ENCODE measurements at places on chromosomes 13 and 19.

DNA sequence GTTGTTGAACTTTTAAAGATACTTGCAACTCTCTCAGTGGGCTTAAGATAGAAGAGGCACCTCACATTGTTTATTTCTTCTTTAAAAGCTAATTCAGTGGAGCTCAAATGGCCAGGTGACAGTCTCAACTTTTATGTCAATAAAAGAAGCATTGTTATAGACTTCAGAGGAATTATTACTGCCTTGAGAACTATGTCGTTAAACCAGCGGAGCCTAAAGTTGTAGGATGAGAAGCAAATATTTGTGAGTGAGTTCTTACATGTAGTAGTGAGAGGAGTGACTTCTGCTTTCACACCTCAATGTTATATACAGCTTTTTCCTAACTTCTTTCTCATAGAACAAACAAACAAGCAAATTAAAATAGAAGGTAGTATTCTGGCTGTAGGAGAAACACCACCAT, 31.2 kb upstream of the DGKH start:
- DNase-seq: no peak

GRCh38 chr13:102318233-102318632, 83.6 kb downstream of the FGF14 start:
- no peak for DNase-seq

DNA sequence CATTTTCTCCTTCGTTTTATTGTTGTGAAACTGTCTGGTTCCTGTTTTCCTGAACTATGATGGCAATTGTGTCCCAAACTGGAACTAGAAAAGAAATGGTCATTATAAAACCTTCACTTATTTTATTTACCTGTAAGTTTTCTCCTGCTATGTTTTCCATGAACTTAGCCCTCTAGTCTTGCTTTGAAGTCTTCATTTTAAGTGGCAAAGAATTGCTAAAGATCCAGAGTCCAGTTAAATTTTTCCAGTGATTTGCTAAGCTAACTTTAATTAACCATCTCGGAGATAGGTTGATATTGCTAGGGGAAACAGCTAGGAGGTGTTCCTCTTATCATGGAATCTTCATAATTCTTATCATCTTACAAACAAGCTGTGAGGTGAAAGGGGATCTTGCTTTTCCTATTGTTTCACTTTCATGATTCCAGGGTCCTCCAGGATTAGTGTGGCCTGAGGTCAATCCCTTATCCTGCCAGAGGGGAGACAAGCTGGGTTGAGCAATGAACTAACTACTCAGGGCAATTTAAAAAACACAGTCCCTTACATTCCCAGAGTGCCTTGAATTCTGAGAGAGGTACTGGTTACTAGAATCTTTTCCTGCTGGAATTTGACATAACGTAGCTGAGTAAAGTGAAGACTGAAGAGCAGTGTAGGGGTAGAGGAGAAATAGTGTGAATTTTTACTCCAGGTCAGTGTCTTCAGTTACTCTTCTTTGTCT, 112.5 kb downstream of the ESD start:
- DNase-seq: no peak

GRCh38 chr19:54302257-54302656, 10.7 kb downstream of the LILRA5 start:
- DNase-seq: peak; percentile 37

DNA sequence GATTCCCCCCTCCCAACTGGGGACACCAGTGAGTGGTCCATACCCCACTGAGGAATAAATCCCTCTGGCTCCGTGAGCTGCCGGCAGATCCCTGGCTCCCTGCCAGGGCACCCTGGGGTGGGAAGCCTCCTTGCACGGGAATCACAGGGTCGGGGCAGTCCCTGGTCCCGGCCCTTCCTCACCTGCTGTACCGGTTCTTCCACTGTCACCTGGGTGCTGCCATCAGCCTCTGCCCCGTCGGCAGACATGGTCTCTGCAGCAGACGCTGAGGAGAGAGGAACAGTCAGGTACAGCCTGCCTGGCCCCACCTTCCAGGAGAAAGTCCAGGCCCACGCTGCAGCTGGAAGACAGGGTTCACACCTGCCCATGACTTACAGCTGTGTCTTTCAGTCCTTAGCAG, 6.3 kb downstream of the PLIN3 start:
- no peak for DNase-seq

DNA sequence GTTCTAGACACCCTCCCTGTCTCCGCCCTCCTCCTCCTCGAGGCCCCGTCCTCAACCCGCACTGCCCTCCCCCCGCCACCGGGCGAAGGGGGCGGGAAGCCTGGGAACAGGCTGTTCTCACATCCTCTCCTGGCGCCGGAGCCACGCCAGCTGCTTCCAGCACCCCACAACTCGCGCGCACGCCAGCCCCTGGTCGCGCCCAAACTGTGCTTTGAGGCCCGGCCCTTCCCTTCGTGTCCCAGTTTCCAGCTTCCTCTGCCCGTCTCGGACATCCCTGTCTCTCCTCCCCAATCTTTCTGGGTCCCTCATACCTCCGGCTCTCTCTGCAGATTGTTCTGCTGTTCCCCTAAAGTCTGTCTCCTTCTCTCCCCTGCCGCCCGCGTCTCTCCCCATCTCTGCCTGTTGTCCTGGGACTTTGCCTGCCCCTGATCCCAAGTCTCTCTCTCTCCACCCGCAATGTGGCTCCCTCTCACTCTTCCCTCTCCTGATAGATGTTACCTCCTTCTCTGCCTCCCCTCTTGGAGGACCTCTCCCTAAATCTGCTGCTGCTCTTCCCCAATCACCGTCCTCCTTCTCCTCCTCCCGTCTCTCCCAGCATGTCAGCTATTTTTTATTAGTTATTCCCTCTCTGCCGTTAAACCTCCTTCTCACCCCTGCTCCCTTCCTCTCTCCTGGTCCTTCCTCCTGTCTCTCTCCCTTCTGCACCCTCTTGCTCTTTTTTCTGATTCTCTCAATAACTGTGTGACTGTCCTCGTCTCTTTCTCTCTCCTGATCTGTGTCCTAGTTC, 14.2 kb downstream of the DPF1 start:
- DNase-seq: no peak

DNA sequence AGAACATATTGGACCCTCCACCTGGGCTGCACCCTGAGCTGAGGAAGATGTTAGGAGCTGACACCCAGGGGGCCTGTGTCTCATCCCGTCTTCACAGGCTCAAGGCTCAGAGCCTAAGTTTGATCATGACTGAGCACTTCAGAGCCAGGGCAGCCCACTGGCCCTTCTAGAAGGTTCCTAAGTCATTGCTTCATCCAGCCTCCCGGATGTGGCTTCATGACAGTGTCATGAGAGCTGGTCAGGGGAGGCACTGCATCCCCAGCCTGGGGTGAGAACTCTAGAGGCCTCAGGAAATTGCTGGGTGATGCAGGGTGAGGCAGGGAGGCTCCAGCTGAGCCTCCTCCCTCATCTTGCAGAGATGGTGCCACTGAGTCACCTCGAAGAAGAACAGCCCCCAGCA, 24.9 kb upstream of the PIK3R2 start:
- peak; percentile 40 for DNase-seq

DNA sequence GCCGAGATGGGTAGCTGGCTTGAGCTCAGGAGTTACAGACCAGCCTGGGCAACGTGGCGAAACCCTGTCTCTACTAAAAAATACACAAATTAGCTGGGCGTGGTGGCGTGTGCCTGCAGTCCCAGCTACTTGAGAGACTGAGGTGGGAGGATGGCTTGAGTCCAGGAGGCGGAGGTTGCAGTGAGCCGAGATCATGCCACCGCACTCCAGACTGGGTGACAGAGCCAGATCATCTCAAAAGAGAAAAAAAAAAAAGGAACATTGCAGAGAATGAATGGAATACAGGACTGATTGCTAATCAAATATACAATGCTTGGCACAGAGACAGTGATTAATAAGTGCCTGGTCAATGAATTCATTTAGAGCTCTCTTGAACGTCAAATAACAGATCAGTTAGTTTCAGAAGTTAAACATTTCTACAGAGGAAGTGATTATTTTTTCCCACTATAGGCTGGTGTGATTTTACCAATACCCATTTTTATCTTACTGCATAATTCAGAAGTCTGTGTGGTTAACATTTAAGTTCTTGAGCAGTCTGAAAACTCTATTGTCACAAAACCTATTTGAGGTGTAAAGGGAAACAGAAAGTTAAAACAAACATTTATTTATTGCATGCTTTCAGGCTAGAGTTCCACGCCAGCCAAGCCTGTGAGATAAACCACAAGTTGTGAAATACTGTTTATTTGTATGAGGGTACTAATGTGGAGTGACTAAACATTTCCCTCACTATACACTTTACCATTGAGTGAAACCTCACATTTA, 7.7 kb upstream of the TBC1D4 start:
- peak; percentile 18 for DNase-seq

- DNase-seq: peak; percentile 85
Observed at GRCh38 chr19:2561895-2562294, 86.0 kb downstream of the GADD45B start.

GRCh38 chr13:48334534-48335127, 31.1 kb downstream of the RB1 start:
- peak; percentile 72 for DNase-seq

GRCh38 chr13:29526741-29527140, 68.7 kb downstream of the SLC7A1 start:
- DNase-seq: no peak

DNA sequence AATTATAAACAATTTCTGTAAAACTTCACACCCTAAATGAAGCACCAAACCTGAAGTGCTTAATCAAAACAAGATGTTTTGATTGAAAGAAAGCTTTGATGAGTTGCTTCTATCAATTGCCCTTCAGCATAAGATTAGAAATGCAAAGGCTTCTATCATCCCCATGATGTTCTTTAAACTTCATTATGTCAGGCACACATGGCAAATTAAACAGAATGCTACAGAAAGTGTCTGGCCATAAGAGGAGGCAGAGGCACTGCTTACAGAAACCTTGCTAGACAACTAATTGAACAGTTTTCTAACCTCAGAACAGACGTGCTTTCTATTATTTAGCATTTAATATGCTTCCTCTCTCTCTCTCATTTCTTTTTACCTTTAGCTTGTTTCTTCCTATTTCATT, 228.1 kb downstream of the DCLK1 start:
- DNase-seq: no peak

GRCh38 chr13:44768775-44769581, 192.8 kb upstream of the TSC22D1 start:
- DNase-seq: no peak

GRCh38 chr13:90808838-90809237, 538.6 kb upstream of the MIR17HG start:
- no peak for DNase-seq

DNA sequence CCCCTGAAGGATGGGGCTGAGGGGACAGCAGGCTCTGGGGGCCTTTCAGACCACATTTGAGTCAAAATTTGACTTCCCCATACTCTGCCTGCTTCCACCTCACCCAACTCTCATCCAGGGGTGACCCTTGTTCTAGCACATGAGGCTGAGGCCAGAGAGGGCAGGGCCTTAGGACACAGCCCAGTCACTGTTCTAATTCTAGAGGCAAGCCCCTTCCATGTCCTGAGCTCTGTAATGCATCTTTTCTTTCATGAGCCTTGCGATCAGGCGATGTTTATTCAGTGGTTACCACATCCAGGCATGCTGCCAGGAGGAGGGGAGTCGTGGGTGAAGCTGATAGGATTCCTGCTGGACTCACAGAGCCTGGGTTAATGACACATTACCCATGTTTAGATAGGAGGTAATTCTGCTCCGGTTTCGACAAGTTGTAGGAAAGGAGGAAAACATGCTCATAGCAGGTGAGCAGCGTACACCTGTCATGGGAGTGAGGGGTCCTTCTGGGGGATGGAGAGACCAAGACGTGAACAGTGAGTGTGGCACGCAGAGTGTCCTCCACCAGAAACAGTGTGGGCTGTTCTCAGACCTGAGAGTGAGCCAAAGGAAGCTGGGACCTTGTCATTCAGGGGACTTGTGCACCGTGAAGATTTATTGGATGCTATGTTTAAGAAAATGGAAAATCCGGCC, 9.3 kb downstream of the RPS9 start:
- peak; percentile 61 for DNase-seq

DNA sequence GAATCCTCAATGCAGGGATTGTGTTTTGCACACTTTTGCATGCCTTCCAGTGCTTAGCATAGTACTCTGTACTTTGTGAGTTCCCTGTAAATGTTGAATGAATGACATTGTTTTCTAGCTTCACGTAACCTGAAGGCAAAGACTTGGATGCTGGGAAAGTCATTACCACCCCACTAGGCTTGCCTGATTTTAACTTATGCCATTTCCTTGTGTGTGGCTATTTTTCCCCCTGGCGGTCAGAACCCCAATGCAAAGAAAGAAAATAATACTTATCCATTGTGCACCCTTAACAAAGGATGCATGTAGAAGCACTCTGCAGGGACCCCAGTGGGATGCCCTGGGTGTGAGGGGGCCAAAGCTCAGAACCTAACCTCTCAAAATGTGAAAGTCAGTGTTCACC, 1.2 kb upstream of the ENOX1 start:
- no peak for DNase-seq

DNA sequence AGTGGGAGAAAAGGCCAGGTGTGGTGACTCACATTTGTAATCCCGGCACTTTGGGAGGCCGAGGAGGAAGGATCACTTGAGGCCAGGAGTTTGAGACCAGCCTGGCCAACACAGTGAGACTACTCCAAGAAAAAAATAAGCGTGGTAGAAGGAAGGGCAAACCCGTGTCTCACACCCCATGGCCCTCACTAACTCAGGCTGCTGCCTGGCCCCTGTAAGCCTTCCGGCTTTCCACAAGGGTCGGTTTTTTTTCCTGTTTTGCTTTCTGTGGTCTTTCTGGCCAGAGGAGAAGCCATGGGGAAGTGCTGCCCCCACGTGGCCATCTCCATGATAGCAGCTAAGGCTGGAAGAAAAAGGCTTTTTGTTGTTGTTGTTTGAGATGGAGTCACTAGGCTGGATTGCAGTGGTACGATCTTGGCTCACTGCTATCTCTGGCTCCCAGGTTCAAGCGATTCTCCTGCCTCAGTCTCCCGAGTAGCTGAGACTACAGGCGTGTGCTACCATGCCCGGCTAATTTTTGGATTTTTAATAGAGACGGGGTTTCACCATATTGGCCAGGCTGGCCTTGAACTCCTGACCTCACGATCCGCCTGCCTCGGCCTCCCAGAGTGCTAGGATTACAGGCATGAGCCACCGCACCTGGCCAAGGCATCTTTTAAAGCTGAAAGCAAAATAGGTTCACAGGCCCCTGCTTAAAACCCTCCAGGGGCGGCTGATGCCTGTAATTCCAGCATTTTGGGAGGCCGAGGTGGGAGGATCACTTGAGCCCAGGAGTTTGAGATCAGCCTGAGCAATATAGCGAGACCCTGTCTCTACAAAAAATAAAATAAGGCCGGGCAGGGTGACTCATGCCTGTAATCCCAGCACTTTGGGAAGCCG, 7.5 kb upstream of the ARHGEF18 start:
- peak; percentile 80 for DNase-seq

DNA sequence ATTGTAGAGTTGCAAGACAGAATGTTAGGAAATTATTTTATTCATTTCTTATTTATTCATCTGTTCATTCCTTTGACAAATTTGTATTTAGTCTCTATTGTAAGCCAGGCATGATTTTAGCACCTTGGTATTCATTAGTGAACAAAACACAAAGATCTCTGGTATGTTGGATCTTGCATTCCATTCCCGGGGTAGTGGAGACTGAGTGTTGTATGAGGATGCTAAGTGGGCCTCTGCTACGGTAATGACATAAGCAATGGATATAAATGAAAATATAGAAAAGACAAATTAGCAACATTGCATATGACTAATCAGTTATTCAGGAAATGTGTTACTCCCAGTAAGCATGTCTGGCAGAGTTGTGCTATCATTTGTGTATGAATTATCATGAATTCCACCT, 449.3 kb downstream of the PCDH17 start:
- no peak for DNase-seq

GRCh38 chr13:111046590-111047141, 68.4 kb upstream of the ARHGEF7 start:
- DNase-seq: no peak

GRCh38 chr19:58279925-58280316, 1.2 kb downstream of the ZNF8 start:
- no peak for DNase-seq

- peak; percentile 61 for DNase-seq
Observed at GRCh38 chr19:4534836-4535658, at the start of gene PLIN5. PLIN5 (minus strand) TSS chr19:4535224; CDS start chr19:4534074, 1,150 bp downstream.

Measured in CD4-positive, alpha-beta T cell treated with Interferon alpha-2 for 1 hour (primary cell).